ENCODE measurements at places on chromosomes 7 and 10.

DNA sequence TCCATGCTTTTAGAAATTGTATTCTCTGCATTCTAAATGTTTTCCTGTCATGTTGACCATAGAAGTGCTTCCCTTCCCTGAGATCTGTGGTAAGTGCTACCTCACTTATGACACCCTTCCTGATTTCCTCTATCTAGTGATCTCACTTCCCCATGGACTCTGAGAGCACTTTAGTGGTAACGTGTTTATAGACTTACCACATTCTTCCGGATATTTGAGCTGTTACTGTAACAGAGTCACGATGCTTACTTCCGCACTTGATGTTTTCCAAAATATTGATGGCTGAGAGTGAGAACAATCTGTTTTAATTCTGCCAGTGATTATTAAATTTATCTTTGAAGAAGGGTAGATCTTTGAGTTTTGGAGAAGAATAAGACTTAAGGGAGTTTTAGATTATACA is 60.1 kb upstream of the NAMPT start:
- DNase-seq = no peak

DNA sequence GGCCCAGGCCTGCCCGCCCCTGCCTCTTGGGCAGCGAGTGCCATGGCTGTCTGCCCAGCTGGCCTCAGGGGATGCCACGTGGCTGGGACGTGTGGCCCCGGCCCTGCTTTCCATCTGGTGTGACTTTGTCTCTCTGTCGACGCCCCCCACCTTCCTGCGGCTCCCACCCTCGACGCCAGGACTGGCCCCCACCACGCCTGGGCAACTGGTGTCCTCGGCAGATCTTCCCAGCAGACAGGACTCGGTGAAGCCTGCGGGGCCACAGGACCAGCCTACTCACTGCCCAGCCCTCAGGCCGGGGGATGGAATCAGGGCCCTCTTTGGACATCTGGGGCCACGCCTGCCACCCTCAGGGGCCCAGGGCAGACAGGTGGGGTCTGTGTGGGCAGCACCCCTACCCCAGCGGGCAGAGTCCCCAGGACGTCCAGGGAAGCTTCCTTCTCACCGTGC is 55.1 kb downstream of the UNCX start:
- no peak for DNase-seq

DNA sequence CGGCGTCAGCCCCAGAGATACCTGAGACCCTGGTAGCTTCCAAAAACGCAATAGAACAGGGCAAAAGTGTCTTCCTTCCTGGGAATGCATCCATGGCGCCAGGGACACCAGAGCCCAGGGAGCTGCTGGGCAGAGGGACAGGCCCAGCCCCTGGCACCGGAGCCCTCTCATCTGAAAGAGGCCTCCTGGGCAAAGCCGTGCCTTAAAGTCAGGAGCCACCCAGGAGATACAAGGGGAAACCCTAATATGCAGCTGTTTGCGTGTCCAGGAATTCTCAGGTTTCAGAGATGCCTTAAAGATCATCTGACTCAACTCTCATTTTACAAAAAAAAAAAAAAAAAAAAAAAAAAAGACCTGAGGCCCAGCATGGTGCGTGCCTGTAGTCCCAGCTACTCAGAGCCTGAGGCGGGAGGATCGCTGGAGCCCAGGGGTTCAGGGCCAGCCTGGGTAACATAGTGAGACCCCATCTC is 28.0 kb downstream of the NUDT1 start:
- DNase-seq = no peak

DNA sequence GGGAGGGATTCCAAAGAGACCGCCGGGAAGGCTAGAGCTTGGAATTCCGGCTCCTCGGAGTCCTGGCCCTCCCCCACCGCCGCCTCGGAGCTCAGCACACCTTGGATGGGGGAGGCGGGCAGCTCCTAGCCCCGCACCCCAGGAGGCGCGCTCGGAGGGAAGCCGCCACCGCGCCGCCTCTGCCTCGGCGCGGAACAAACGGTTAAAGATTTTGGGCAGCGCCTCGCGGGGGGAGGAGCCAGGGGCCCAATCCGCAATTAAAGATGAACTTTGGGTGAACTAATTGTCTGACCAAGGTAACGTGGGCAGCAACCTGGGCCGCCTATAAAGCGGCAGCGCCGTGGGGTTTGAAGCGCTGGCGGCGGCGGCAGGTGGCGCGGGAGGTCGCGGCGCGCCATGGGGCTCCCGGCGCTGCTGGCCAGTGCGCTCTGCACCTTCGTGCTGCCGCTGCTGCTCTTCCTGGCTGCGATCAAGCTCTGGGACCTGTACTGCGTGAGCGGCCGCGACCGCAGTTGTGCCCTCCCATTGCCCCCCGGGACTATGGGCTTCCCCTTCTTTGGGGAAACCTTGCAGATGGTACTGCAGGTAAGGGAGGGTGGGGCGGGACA is at the start of gene CYP26A1:
Gene CYP26A1, plus strand, starts transcription at position 355 of the 608 bp plus-strand sequence. Its CDS starts 42 bp downstream, at position 397.
- DNase-seq = no peak

DNA sequence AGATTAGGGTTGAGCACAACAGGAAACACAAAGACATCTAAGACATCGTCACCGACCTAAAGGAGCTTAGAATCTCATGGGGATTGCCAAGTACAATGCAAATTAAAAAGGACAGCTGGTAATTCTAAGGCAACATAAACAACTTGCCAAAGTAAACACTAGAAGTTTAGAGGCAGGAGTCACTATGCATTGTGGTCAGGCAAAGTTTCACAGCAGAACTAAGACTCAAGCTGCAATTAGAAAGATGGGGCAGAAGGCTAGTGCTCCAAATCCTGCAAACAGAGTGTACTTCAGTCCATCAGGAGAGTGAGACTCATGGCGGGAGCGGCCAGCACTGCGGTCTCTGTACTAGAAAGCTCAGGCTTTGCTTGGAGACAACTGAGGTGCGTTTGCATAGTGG is 52.7 kb downstream of the HIPK2 start:
- no peak for DNase-seq

- DNase-seq = no peak
Measured at GRCh38 chr10:51718804-51719291, 19.5 kb upstream of the CSTF2T start.

DNA sequence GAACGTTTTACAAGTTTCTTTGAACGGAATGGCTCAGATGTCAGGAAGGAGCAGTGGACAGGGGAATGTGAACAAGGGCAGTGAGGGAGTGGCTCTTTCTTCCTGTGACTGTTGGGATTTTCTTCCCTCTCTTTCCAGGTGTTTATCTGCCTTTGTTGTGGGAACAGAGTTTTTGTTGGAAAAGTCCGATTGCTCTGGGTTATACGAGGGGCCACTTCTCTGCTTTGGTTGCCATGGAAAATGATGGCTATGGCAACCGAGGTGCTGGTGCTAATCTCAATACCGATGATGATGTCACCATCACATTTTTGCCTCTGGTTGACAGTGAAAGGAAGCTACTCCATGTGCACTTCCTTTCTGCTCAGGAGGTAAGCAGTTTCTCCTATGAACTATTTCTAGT is 41.4 kb downstream of the ZRANB1 start:
- no peak for DNase-seq

DNA sequence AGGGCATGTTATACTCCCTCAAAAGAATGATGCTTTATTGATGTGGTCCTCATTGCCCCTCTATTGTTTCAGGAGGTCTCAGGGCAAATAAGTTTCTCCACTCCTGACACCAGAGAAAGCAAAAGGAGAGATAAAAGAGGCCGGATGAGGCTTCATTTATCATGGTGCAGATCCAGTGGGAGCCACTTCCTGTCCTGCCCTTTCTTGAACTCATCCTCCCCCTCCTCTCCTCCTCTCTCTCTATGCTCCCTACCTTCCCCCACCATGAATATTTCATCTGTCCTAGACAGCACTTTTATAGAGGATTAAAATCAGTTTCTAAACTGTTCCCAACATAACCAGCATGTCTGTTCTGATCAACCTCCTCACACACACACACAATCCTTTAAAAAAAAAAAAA is 172.2 kb upstream of the KMT2E start:
- DNase-seq = no peak

DNA sequence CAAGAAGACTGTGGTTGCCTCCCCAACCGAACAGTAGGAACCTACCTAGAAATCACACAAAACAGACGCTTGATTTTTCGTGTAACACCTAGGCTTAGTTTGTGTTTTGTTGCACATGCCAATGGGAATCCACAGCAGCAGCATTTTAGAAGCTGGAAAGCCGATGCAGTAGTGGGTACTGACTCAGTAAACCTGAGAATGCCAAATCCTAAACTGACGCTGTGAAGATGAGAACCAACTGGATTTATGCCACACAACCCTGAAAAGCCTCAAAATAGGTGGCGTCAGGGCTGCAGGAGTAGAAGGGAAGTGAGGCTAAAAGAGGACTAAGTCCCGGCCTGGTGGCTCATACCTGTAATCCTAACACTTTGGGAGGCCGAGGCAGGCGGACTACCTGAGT is 162.5 kb downstream of the REEP3 start:
- DNase-seq = no peak

GRCh38 chr10:89404104-89405047 is 10.0 kb upstream of the IFIT5 start:
- DNase-seq = no peak

- no peak for DNase-seq
Measured at GRCh38 chr7:51186531-51186930, 130.1 kb downstream of the COBL start.

GRCh38 chr7:32536585-32536984 is 41.3 kb downstream of the AVL9 start:
- no peak for DNase-seq

GRCh38 chr10:132492323-132493025 is 45.1 kb upstream of the INPP5A start:
- no peak for DNase-seq

DNA sequence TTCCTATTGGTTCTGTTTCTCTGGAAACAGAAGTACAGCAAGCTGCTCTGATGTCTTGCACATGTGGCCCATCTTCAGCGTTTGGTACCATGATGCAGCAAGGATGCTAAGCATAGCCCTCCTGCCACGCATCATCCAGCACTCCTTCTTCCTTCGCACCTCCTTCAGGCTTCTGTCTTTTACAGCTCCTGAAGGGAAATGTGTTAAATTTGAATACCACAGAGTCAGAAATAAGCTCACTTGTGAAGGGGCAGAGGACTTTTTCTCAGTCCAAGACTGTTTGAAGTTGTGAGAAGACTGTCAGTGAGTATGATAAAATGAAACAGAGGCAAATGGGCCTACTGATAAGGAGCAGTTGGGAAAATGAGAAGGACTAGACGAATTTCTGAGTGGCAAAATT is 20.7 kb downstream of the TSPAN13 start:
- DNase-seq = no peak

DNA sequence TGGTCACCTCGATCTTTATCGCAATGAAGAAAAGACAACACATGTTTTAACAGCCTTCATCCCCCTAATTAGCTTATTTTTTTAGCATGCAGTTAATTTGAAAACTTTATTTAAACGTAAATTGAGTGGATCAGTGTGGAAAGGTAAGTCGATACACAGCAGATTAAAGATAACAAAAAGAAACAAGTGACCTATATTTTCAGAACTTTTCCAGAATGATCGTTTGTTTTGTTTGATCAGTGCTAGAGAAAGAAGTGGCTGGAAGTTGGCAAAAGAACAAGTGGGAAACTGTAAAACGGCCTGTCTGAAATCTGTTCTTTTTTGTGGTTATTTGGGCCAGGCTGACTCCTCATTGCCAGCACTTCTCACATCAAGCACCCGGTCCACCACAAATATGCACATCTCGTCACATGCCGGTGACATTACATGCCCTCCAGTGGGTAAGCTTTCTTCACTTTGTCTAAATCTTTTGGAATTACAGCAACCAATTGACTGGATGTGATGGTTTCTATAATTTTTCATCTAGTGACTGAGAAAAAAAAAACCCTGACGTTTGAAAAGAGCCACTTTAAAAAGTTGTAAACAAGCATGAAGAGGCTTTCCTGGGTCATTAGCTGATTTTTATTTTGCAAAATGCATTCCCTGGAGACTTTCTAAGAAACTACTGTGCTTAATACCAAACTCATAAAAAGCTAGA is 33.2 kb downstream of the C7orf33 start:
- no peak for DNase-seq

DNA sequence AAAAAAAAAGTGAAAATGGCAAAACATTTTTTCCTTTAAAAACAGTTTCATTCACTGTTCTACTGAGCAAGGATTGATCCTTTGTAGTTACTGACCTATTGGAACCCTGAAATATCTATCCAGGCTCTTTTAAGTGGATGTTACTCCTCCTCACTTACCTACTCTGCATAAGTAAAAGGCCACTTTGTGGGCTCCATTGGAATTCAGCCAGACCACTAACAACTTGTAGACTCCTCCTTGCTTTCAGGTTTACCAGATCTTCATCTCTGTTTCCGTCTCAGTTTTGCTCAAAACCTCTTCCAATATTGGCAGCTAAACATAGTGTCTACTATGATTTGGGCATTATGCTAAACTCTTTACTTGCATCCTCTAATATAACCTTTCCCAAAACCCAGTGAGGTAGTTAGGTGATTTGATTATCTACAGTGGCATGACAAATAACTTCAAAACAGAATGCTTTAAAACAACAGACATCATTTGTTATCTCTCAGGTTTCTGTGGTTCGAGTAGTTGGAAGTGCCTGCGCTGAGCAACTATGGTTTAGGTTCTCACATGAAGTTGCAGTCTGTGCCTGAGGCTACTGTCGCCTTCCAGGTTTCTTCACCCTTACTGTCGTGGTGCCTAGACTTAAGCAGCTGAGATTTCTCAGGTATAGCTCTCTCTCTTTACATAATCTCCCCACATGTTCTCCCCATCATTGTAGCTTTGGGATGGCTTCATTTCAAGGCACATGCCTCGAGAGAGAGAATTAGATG is 698.2 kb downstream of the REEP3 start:
- no peak for DNase-seq

DNA sequence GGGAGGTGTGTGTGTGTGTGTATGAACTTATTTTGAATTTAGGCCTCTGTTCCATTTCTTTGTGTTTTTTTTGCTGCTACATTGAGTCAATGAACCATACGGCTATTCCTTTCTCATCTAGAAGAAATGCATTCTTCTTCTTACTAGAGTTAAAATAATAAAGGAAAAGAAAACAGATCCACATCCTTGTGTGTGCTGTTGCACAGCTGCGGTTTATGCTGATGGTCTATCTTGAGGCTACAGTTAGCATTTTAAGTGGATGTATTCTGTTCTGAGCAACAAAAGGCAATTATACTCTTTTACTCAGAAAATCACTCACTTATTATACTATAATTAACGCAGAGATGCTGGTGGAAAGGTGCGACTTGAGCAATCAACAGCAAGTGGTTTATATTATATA is 615.0 kb upstream of the MBL2 start:
- DNase-seq = no peak

- DNase-seq = no peak
Measured at GRCh38 chr7:118312966-118313365, 88.5 kb downstream of the ANKRD7 start.
